ENCODE measurements at places on chromosomes 5 and 9.
A peak's percentile ranks its signal among the peaks of the same experiment; 100 is the strongest.

- no peak for DNase-seq
These were observed 1.4 kb upstream of the THG1L start for GRCh38 chr5:157729858-157730257.

- no peak for DNase-seq
These were observed 63.5 kb downstream of the DUSP1 start for GRCh38 chr5:172707285-172708182.

GRCh38 chr9:37967761-37968080, 63.8 kb upstream of the SLC25A51 start:
- no peak for DNase-seq

DNA sequence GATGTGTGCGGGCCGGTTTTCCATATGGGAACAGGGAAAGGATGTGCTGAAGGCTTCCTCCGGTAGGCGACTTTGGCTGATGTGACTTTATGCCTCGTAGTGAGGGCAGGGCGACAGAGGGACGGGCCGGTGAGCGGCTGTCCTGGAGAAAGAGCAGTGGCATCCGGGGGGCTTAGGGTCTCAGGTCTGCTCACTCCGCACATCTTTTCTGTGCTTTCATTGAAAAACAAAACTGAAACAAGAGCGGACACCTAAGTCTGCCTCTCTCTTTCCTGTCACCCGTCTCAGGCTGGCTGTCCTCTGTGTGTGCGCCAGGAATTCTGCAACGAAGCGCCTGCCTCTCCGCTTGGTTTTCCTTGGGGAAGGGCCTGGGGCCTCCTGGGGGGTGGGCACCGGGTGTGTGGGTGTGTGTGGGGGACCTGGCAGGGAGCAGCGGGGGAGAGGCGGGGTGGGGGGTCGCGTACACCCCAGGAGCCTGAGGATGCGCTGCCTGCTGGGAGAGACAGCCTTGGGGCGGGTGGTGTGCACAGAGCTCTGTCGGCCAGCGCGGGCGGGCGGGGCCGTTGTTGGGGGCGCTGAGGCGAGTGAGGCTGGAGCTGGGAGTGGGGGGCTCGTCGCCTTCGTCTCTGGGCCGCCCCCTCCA, 580 bp upstream of the PRRX2 start:
- no peak for DNase-seq

DNA sequence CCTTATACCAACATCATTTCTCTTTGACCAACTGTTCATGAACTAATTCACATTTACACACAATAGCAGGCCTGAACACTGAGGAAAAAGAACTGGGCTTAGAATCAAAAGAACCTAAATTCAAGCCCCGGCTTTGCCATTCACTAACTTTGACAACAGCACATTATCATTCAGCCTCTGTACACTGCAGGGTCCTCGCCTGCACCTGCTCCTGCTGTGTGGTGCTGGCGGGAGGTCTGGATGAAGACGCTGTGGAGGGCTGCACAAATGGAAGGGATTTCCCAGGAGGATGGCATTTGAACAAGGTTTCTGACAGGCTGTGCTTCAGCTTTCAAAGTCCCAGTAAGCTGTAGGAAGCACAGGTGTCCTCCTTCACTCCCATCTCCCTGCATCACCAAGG, 151.2 kb downstream of the ZDHHC21 start:
- no peak for DNase-seq

- DNase-seq, result no peak
These were observed 12.4 kb downstream of the IL5 start for GRCh38 chr5:132530946-132531345.

DNA sequence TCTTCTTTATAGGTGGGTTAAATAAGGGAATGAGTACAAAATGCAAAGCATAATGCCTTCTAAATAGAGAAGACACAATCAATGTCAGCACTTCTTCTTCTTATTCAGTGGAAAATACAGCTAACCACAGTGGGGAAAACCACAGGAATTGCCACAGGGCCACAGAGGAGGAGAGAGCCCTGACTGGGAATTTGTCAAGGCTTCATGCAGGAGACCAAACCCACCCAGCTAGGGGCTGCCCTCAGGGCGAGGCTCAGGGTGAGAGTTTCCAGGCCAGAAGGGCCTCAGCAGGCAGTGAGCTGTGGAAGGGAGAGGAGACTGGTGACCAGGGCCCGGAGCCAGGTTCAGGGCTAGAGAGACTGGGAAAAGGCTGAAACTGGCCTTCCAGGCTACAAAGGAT, 279.1 kb downstream of the MSX2 start:
- no peak for DNase-seq

GRCh38 chr9:134438195-134438788, 112.0 kb downstream of the RXRA start:
- DNase-seq, result no peak

DNA sequence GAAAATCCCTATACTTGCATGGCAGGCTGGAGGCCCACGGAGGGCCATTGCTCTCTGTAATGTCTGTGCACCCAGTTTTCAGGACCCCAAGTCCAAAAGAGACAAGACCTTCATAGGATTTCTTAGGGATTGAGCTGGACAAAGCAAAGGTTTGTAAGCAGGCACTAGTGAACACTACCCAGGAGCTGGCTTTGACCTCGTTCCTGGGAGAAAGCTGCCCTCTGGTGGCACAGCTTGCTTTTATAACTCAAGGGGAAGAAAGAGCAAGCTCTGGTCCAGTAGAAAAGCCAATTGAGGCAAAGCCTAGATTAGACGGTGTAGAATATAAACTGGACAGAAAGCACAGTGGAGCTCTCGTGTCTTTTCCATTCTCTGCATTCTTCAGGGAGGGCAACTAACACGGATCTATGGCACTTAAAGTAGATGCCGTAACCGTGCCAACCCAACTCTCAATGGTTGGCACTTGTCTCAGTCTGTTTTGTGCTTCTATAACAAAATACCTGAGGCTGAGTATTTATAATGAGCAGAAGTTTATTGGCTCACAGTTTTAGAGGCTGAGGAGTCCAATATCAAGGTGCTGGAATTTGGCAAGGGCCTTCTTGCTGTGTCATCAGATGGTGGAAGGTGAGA, 7.9 kb downstream of the GABRP start:
- DNase-seq, result no peak

- no peak for DNase-seq
These were observed 283.5 kb upstream of the EFNA5 start for GRCh38 chr5:107954254-107954653.

DNA sequence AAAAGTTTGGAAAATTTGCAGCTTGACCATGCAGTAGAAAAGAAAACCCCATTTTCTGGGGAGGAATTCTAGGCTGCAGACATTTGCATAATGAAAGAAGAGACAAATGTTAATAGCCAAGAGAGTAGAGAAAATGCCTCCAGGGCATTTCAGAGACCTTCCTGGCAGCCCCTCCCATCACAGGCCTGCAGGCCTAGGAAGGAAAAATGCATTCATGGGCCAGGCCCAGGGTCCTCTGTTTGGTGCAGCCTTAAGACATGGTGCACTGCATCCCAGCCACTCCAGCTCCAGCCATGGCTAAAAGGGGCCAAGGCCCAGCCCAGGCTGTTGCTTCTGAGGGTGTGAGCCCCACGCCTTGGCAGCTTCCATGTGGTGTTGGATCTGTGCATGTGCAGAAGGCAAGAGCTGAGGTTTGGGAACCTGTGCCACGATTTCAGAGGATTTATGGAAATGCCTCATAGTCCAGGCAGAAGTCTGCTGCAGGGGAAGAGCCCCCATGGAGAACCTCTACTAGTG, 75.0 kb upstream of the OR13F1 start:
- no peak for DNase-seq

DNA sequence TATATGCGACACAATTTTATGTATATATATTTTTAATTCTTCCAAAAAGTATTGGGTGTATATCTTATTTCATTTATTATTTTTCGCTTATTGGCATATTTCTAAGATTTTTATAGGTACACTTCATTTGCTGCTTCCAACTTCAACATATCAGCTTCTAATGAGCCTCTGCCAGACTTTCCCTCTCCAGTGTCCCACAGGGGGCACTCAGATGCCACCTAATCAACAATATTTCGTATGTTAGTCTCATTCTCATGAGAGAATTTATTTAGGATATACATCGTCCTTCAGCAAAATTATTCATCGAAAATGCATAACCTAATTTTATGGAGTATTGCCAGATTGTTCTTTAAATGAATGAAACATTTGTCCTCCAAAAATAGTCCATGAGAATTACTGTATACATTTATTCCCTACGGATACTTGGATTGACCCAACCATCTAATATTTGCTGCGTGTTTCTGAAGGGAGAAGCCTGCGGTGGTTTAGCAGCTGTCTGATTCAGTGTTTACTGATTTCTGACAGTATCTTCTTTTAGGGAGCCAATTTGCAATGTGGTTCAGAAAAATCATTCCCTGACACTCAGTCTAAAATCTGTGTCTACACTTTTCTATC, 100.6 kb upstream of the SELENOP start:
- peak; percentile 37 for DNase-seq

DNA sequence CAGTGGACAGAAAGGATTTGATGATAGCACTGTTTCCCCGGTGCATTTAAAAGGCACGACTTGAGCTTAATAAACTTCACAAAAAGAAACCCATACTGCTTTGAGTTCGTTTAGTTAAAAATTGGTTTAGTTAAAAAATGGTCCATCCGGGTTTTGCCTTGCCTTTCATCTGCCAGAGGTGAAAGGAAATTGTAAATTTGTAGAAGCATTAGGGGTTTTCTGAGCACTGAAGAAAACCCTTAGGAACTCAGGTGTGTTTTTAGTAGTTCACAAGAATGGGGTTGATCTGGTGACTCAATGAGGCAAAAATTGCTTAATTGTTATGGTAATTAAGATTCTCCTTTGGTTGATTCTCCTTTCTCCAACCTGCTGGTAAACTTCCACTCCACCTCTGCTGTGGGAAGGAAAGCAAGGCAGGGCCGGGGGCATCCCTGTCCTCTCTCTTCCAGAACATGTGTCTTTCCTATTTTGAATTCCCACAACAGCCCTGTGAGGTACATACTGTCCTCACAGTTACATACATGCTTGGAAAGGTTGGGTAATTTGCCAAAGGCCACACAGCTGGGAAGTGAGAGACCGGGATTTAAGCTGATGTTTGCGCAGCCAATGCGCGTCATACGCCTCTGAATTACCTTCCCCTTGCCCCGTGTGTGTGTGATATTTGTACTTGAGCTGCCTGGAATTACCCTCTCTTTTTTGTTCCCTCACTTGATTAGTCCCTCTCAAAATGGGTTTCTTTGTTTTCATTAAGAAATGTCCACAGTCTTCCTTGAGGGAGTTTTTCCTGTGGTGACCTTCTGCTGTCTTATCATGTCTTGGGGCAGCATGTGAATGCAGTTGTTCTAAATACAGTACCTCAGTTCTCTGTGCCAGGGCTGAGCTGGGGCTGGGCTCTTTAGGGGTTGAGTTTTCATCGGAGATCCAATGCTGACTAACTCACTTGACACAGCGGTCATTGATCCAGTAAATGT, 94.4 kb downstream of the ARHGAP26 start:
- no peak for DNase-seq

DNA sequence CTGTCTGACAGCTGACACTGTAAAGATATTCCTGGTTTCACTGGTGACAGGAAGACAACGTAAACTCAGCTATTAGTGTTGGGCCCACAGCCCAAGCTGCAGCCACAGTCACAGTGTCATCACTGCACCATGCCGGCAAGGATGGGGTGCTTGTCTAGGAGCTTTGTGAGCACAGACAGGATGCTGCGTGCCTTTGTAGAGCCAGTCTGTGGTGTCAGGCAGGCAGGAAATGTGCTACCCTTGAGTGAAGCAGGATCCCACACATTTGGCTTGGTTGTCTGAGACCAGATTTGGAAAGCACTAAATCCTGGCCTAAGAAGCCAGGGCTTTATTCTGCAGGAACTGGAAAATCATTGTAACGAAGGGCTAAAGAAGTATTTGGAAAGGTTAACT, 121.6 kb upstream of the ADAMTS16 start:
- DNase-seq, result no peak

DNA sequence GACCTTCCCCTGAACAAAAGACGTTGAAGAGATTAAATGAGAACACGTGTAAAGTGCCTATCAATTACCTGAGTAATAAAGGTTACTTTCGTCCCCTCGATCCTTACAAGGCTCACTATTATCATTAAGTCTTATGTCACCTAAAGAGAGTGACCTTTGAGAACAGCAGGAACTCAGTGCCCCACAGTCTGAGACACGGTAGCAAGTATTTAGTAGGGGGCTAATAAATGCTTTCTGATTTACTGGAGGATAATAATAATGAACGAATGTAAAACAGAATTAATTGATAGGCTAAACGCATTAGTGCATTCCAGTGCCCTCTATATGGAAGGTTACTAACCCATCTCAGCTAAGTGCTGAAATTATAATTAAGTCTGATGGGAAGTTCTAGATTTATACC, 199.9 kb downstream of the FBXL17 start:
- no peak for DNase-seq

GRCh38 chr5:5652181-5652580, 229.7 kb downstream of the ICE1 start:
- no peak for DNase-seq

DNA sequence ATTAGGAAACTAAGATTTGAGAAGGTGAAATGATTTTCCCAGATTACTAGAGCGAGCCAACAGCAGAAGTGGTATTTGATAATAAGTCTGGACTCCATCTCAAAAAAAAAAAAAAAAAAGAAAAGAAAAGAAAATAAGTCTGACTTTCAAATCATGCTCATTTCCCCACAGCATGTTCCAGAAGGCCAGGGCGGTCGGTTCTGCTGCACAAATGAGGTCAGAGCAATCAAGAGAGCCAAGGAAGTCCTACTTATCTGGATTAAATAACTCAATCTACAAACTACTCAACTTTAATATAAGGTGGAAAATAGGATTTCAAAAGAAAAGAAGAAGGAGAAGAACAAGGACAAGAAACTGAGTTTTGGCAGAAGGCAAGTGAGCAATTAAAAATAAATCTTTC, 130.4 kb upstream of the RASA1 start:
- DNase-seq, result no peak

DNA sequence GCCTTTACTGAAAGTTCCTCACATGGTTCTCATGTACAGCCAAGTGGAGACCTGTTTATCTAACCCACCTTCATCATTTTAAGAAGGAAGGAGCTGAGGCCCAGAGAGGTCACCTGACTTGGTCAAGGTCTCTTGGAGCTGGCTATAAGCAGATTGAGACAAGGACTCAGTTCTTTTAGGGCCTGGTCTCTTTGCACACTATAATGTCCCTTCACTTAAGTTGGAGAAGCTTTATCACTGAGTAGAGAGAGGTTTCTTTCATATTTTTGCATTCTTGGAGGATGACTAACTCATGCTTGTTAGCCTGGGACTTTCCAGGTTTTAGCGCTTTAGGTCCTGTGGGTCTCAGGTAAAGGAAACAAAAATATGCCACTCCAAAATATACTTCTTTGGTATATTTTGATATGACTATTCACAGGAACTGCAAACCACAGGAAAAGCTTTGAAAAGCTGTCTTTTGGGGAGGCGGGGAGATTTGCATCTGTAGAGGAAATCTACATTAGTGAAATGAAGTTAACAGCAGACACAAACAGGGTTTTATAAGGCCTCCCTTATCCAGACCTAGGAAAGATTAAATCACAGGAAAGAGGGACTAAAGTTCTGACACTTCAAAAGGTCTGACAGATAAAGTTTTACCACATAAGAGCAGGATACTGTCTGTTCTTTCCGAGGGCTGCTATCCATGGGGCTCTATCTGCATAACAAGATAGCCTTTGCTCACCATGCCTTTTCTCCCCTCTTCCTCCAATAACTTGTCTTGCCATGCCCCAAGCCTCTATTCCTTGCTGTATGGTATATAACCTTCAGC, 95.8 kb upstream of the ANKRD55 start:
- peak; percentile 10 for DNase-seq

Data from activated T-cell treated with anti-CD3 and anti-CD28 coated beads for 1 hour (primary cell).